T-helper 17 cell (primary cell): ENCODE measurements at places on chromosomes 3 and 15.

GRCh38 chr15:48674876-48675275 is 29.4 kb upstream of the FBN1 start:
- H3K4me1 ChIP-seq, result no peaks in the 10 kb centered on the region
- H3K36me3 ChIP-seq, result no peaks in the 10 kb centered on the region
- peaks cover 10% of the 10 kb centered on the region for H3K27me3 ChIP-seq
- H3K27ac ChIP-seq, result no peak overlapping the region

- H3K27me3 ChIP-seq, result no peaks in the 10 kb centered on the region
- no peak for DNase-seq
- no peak overlapping the region for H3K27ac ChIP-seq
- H3K4me1 ChIP-seq, result no peaks in the 10 kb centered on the region
- H3K4me3 ChIP-seq, result no peak overlapping the region
- H3K36me3 ChIP-seq, result no peaks in the 10 kb centered on the region
Observed at GRCh38 chr3:175741951-175742350, 882.8 kb downstream of the NAALADL2 start.

- H3K4me3 ChIP-seq, result no peak overlapping the region
- H3K36me3 ChIP-seq, result peaks cover 2% of the 10 kb centered on the region
- no peaks in the 10 kb centered on the region for H3K27me3 ChIP-seq
- no peak for DNase-seq
- H3K4me1 ChIP-seq, result peaks cover 4% of the 10 kb centered on the region
- H3K27ac ChIP-seq, result no peak overlapping the region
Observed at GRCh38 chr3:59726279-59726678, 676.5 kb upstream of the CFAP20DC start.

GRCh38 chr3:162150790-162151189 is 654.2 kb downstream of the OTOL1 start:
- no peaks in the 10 kb centered on the region for H3K36me3 ChIP-seq
- H3K27me3 ChIP-seq, result no peaks in the 10 kb centered on the region
- H3K27ac ChIP-seq, result no peak overlapping the region
- no peak for DNase-seq
- H3K4me3 ChIP-seq, result no peak overlapping the region

DNA sequence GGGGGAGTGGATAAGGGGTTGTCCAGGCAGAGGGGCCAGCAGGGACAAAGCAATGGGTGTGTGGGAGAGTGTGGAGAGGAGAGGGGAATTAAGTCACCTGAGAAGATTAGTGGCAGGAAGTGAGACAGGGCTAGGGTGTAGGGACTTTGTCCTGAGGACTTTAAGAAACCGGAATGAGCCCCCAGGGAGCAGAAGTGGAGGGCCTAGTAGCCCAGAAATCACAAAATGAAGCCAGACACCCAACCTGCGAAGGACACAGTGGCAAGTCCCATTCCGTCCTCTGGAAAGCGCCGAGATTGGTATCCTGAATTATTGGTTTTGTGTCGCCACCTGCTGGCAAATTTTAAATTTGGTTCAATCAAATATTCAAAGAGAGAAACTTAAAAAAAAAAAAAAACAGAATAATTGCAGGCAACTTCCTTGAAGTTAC is 78.0 kb upstream of the SLC25A36 start:
- H3K4me3 ChIP-seq, result peak overlapping the region; percentile 36
- DNase-seq, result no peak
- no peaks in the 10 kb centered on the region for H3K36me3 ChIP-seq

DNA sequence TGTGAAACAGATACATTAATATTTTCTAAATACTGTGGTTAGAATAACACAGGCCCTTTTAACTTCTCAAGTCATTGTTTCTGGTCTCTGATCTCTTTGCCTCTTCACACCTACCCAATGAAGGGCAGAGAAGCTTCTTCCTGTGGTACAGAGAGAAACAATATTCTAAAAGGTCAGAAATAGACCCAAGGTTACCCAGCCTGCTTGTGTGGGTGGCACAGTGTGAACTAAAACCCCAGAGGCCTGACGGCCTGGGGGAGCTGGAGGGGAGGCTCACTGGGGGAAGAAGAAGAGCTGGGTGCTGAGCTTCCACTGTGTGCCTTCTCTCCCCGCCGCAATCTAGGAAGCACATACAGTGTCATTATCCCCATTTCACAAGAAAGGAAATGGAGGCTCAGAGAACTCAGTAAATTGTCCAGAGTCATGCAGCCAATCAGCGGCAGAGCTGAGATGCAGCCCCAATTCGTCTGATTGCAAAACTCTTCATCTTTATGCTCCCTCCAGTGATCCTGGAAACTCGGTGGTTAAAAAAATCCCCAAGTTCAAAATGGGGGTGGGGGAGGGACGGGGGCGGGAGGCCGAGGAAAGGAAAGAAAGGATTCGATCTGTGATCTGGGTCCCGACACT is 64.1 kb upstream of the HEG1 start:
- H3K36me3 ChIP-seq, result peaks cover 2% of the 10 kb centered on the region
- no peak for DNase-seq
- H3K4me3 ChIP-seq, result peak overlapping the region; percentile 56
- peaks cover 14% of the 10 kb centered on the region for H3K27me3 ChIP-seq
- H3K27ac ChIP-seq, result peak overlapping the region; percentile 14

- DNase-seq, result no peak
- H3K36me3 ChIP-seq, result no peaks in the 10 kb centered on the region
- no peaks in the 10 kb centered on the region for H3K4me1 ChIP-seq
- no peak overlapping the region for H3K27ac ChIP-seq
Observed at GRCh38 chr3:172938788-172939187, 188.3 kb downstream of the ECT2 start.

DNA sequence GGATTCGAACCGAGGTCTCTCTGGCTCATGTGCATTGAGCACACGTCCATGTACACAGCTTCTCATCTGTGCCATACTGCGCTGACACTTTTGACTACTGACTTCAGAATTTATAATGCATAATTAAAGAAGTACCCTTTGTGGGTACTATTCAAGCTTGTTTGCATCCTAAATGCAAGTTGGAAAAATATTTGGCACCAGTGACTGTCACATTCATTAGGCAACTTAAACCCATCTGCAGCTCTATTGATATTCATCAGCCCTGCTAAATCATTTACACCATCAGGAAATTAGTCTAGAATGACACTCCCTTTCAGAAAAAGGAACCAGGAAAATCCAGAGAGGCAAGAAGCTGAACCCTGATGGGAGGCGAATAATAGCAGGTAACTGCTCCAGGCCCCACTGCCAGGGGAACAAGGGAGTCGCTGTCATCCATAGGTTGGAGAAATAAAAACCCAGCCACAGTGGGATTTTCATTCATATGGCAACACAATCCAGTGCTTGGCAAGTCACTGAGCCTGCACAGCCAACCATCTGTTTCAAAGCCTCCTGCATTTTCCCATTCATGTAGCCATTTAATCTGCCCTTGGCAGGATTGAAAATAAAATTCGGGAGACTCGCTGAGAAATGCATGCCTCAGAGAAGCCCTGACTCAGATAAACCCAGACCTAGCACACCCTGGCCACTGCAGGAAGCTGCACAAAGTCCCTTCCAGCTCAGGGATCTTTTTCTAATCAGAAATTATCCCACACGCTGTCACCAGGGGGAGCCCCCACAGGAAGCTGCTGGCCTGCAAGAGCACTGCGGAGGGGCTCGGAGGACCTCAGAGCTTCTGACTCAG is 103.0 kb upstream of the VEPH1 start:
- DNase-seq, result peak; percentile 48
- H3K4me1 ChIP-seq, result peaks cover 3% of the 10 kb centered on the region
- H3K4me3 ChIP-seq, result no peak overlapping the region

- no peak overlapping the region for H3K27ac ChIP-seq
- H3K4me3 ChIP-seq, result no peak overlapping the region
- peaks cover 37% of the 10 kb centered on the region for H3K4me1 ChIP-seq
- H3K36me3 ChIP-seq, result peaks cover 5% of the 10 kb centered on the region
Observed at GRCh38 chr3:15845475-15845874, 47.7 kb upstream of the ANKRD28 start.

DNA sequence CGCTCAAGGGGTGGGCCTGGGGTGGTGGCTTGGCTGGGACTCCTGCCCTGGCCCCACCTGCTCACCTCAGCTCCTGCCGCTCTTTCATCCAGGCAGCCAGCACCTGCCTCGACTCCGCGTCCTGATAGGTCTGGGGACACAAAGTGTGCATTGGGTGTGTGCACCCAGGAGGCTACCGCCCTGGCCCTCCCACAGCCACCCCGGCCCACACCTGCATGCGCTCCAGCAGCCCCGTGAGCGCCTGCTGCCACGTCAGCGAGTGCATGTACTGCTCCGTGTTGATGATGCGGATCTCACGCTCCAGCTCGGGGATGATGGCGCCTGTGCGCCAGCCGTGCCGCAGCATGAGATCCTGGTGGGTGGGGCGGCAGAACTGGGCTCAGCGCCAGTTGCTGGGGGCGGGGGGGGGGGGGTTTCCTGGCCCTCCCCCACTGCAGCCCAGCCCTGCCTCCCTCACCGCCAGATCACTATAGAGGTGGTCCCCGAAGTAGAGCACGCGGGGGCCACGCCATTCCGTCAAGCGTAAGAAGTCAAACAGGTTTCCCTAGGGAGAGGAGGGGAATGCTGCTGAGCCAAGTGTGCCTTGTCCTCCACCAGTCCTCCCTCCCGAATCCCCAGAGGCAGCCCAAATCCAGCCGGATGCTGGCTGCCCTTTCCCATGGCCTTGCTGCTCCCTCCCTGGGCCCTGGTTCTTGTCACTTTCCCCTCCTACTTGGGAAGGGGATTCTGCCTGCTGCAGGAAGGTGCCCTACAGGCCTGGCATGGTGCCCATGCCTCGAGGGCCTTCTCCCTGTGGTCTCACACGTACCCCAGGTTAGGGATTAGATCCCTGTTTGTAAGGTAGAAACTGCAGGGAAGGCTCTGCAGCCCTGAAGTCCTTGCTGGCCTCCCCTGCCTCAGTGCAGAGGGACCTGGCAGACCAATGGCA is 8.6 kb downstream of the NT5DC2 start:
- no peaks in the 10 kb centered on the region for H3K27me3 ChIP-seq
- H3K36me3 ChIP-seq, result no peaks in the 10 kb centered on the region
- H3K27ac ChIP-seq, result peak overlapping the region; percentile 43
- peak; percentile 2 for DNase-seq
- H3K4me3 ChIP-seq, result no peak overlapping the region
- peaks cover 2% of the 10 kb centered on the region for H3K4me1 ChIP-seq

DNA sequence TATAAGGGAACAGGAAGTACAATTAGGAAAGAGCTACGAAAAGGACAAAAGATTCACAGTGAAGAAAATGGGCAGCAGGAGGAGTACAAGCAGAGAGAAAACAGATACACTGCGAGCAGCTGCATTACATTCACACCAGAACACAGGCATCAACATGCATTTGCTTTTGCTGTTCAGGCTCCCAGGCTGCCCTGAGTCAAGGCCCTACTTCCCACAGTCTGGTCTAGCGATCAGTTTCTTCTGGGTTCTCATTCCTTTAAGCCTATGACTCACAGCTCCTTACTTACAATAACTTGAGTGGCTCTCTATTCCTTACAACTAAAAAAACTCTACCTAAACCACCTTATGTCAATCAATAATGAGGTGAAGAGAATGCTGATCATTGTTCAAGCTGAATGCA is 24.5 kb upstream of the ZNF445 start:
- H3K27ac ChIP-seq, result no peak overlapping the region
- H3K4me1 ChIP-seq, result peaks cover 8% of the 10 kb centered on the region
- no peaks in the 10 kb centered on the region for H3K27me3 ChIP-seq

GRCh38 chr3:38454178-38454883 is 641 bp downstream of the ACVR2B start:
- no peaks in the 10 kb centered on the region for H3K27me3 ChIP-seq
- H3K27ac ChIP-seq, result no peak overlapping the region
- peak; percentile 32 for DNase-seq

GRCh38 chr15:93302080-93302765 is 213.2 kb upstream of the RGMA start:
- H3K27me3 ChIP-seq, result peaks cover 14% of the 10 kb centered on the region
- no peak for DNase-seq
- peaks cover 2% of the 10 kb centered on the region for H3K4me1 ChIP-seq
- H3K4me3 ChIP-seq, result no peak overlapping the region

GRCh38 chr15:79442911-79443310 is 10.8 kb downstream of the MINAR1 start:
- no peak for DNase-seq
- no peaks in the 10 kb centered on the region for H3K27me3 ChIP-seq
- no peak overlapping the region for H3K27ac ChIP-seq
- H3K4me1 ChIP-seq, result no peaks in the 10 kb centered on the region
- no peaks in the 10 kb centered on the region for H3K36me3 ChIP-seq
- H3K4me3 ChIP-seq, result no peak overlapping the region

DNA sequence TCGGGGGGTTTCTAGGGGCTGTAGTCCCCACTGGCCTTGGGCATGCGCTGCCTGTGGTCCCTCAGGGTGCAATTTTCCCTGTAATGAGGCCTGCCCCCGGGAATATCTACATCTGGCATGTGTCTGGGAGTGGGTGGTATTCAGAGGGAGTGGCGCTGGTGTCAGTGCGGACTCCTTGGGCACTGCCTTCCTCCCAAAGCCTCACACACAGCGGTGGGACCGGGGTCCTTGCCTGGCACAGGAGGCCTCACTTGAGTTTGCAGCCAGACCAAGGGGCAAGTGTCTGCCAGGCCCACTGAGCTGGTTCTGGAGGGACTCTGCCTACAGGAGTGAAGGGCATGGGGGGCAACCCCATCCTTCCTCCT is 53.5 kb upstream of the PCSK6 start:
- H3K4me3 ChIP-seq, result no peak overlapping the region
- no peaks in the 10 kb centered on the region for H3K4me1 ChIP-seq
- peaks cover 28% of the 10 kb centered on the region for H3K27me3 ChIP-seq
- no peak overlapping the region for H3K27ac ChIP-seq
- peaks cover 3% of the 10 kb centered on the region for H3K36me3 ChIP-seq

DNA sequence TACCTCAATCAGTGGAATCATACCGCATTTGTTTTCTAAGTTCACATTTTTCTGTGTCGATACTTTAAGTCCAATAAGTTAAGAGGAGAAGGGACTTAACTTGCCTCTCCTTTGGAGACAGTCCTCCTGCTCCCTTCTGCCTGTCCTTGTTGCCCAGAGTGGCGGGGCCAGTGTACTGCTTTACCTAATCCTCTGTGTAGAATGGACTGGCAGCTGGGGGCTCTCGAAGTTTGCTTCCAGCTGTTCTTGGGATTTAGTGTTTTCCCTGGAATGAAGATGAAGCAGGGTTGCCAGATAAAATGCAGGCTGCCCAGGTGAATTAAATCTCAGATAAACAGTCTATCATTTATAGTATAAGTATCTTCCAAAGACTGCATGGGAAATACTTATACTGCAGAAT is 287.6 kb upstream of the C2CD4B start:
- H3K27ac ChIP-seq, result no peak overlapping the region
- H3K36me3 ChIP-seq, result no peaks in the 10 kb centered on the region
- no peak for DNase-seq
- peaks cover 3% of the 10 kb centered on the region for H3K4me1 ChIP-seq
- peaks cover 30% of the 10 kb centered on the region for H3K27me3 ChIP-seq

GRCh38 chr3:38039899-38040261 is 872 bp downstream of the DLEC1 start:
- H3K27me3 ChIP-seq, result no peaks in the 10 kb centered on the region
- H3K4me1 ChIP-seq, result peaks cover 32% of the 10 kb centered on the region
- peaks cover 3% of the 10 kb centered on the region for H3K36me3 ChIP-seq
- DNase-seq, result peak; percentile 38

- H3K27ac ChIP-seq, result no peak overlapping the region
- no peak overlapping the region for H3K4me3 ChIP-seq
- no peaks in the 10 kb centered on the region for H3K4me1 ChIP-seq
- DNase-seq, result no peak
- no peaks in the 10 kb centered on the region for H3K36me3 ChIP-seq
Observed at GRCh38 chr15:101035611-101036010, 116.5 kb downstream of the LRRK1 start.

GRCh38 chr3:182621435-182622240 is 171.7 kb upstream of the ATP11B start:
- H3K4me1 ChIP-seq, result peaks cover 3% of the 10 kb centered on the region
- no peaks in the 10 kb centered on the region for H3K36me3 ChIP-seq
- peaks cover 21% of the 10 kb centered on the region for H3K27me3 ChIP-seq
- H3K27ac ChIP-seq, result no peak overlapping the region
- H3K4me3 ChIP-seq, result no peak overlapping the region
- DNase-seq, result no peak

- peaks cover 2% of the 10 kb centered on the region for H3K36me3 ChIP-seq
- no peak for DNase-seq
- H3K4me1 ChIP-seq, result peaks cover 5% of the 10 kb centered on the region
- no peaks in the 10 kb centered on the region for H3K27me3 ChIP-seq
Observed at GRCh38 chr15:22880981-22881738, 42.7 kb downstream of the NIPA2 start.
